ENCODE measurements at places on chromosomes 3 and 15. TPM values are rescaled to one million over a fixed set of nuclear protein-coding genes. Genes with fewer than 3 reads are reported as not detected.

The PCCB gene
- total RNA-seq = 100 TPM

DNA sequence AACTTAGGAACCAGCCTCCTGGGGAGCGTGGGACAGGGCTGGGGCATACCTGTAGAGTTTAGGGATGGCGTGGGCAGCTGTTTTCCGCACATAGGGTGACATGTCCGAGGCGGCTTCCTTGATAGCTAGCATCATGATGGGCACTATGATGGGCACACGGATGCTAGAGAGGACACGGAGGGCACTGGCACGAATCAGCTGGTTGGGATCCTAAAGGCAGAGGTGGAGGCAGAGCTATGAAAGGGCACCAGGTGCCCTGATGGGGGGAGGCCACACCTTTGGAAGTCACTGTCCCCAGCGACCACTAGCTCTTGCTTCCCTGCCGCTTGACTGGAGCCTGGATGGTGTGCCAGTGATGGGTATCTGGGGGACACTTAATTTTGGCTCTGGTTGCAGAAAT is 28.3 kb downstream of the AP3B2 start:
- DNase-seq = no peak

GRCh38 chr3:158658889-158659288 is 13.6 kb downstream of the LXN start:
- no peak for DNase-seq

- no peak for DNase-seq
These were observed 10.2 kb upstream of the FGF7 start for GRCh38 chr15:49412797-49413196.

The CLCN2 gene
- total RNA-seq = 3.6 TPM

- no peak for DNase-seq
These were observed 25.9 kb downstream of the TMCC1 start for GRCh38 chr3:129867506-129868124.

GRCh38 chr3:12708584-12709192 is 44.8 kb upstream of the RAF1 start:
- DNase-seq = peak; percentile 63

DNA sequence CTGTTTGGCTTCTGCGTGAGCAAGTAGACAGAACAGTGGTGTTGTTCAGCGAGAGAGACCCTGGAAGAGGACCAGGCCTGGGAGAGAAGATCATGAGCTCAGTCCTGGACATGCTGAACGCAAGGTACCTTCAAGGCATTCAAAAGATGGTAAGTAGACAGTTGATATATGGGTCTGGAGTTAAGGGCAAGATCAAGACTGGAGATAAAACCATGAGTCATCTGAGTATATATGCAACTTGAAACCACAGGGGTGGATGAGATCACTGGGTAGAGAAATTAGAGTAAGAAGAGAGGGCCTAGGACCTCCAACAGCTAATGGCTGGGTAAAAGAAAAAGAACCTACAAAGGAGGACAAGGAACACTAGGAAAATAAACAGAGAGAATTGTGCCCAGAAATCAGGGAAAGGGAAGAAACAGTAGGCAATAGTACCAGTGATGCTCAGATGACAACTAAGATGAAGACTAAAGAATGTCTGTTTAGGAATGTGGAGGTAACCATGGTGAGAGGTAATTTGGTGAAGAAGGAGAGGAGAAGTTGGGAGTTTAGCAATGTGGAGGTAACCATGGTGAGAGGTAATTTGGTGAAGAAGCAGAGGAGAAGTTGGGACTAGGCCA is 343.2 kb upstream of the ADAMTS9 start:
- DNase-seq = no peak

DNA sequence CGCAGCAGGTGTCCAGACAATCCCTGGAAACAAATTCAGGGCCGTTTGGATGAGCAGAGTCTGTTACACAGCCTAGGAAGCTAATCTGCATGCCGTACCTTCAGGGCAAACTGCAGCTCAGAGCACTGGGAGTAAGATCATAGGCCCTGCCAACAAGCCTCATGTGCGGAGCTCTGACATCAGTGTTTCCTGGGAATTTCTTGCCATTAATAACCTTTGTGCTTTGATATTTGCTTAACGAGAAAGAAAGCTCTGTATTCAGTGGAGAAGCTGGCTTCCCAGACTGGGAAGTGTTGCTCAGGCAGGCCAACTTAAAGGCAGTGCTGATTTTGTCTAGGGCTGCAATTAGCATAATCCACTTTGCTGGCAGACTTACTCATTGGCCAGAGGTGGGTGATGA is 116.1 kb upstream of the KLHL25 start:
- DNase-seq = no peak

The PTX3 gene
- total RNA-seq = 0.30 TPM

The TPRG1 gene
- 2.7 TPM for total RNA-seq

GRCh38 chr3:43155464-43156121 is 49.7 kb upstream of the POMGNT2 start:
- peak; percentile 63 for DNase-seq

Measured in left ventricle myocardium superior (tissue), 1 donor.